ENCODE measurements at places on chromosomes 16 and 17. TPM values are rescaled to one million over a fixed set of nuclear protein-coding genes. Genes with fewer than 3 reads are reported as not detected.

DNA sequence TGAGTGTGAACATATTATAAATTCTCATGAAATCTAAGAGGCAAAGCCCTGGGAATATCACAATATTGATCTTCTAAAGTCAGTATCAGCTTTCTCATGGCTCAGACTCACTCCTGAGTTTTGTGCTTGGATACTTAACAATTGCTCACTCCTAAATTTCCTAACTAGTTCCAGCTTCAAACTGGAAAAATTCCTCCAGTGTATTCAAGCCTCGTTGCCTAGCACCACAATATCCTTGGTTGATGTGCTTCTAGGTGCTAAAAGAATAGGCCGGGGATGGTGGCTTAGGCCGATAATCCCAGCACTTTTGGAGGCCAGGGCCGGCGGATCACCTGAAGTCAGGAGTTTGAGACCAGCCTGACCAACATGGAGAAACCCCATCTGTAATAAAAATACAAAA lies 62.5 kb downstream of the XYLT1 start:
- DNase-seq: no peak

- DNase-seq: no peak
Measured at GRCh38 chr17:34930283-34930682, 31.0 kb downstream of the CCT6B start.

DNA sequence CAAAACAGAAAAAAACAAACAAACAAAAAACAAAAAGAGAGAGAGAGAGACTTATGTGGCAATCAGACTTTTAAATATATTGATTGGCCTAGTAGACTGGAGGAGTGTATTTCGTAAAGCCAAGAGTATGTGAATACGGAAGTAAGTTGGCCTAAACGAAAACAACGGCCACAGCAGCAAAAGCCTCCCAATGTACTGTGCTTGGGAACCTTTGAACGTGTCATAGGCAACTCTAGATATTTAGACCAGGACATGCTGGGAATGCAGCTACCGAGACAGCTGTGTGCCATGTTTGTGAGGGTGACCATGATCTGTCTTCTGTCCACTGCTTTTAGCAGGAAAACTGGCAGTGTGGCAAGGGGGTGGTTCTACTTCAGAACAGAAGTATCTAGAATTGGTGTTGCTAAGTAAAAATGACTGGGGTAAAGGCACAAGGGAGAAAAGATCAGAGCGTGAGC lies 7.4 kb downstream of the MAF start:
- DNase-seq: no peak

DNA sequence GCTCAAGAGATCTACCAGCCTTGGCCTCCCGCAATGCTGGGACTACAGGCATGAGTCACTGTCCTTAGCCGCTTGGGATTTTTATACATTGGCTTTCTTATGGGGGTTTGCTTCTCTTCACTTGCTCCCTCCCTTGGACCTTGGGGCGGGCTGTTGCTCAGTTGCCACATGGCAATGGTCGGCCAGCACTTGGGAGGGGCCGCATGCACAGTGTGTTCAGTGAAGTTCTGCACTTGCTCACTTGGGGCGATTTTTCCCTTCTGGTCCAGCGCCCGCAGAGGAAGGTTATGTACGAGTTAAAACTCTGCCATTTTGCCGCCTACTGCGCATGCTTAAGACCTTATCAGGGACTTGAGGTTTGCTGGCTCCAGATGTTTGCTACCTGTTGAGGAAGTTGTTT lies 1367.6 kb upstream of the CDH8 start:
- no peak for DNase-seq

- no peak for DNase-seq
Measured at GRCh38 chr17:11558681-11559234, 39.5 kb upstream of the DNAH9 start.

DNA sequence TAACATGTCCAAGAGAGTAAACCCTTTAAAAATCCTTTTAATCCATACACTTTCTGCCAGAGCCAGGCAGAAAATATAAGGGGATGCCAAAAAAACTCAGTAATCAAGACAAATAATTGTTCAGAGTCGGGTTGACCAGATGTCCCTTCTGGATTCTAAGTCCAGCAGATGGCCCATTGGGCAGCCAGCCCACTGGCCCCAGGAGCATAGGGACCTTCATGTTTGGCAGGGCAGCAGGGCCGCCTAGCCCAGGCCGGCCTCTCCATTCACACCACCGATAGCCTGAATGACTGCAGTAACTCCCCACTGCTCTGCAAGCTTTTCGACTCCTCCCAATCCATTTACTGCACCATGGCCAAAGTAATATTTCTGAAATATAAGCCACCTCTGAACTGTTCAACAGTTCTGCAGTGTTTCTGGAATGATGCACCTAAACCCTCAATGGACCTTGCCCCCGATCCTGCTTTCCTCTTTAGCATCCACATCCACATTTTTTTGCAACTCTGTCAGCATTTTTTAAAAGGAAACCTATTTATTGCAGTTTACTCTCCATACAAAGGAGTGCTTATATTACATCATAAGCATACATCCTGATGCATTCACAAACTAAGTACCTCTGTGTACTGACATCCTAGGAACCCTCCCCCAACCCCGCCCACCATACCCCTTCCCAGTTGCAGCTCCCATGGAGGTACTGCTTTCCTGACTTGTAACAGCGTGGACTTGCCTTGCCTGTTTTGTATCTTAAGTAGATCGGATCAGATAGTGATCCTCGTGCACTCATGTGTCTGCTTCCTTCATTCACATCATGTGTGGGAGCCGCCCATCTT lies 46.4 kb downstream of the LDHD start:
- DNase-seq: no peak

DNA sequence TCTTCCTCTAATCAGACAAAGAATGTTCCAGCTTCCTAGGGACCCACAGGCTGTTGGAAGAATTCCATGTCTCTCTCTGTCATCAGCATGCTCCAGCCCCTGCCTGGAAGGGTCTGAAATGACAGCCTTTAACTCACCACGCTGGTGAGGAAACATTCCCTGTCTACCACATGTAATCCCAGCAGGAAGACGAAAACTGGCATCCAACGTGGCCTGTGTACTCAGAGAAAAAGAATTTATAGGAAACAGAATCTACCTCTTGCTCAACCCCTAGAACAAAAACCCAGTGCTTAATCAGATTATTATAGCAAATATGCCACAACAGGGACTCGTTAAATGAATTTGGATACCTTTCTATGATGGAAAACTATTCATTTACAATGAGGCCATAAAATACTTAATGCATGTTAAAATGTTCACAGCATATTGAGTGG lies 147.3 kb upstream of the FOXF1 start:
- DNase-seq: no peak

DNA sequence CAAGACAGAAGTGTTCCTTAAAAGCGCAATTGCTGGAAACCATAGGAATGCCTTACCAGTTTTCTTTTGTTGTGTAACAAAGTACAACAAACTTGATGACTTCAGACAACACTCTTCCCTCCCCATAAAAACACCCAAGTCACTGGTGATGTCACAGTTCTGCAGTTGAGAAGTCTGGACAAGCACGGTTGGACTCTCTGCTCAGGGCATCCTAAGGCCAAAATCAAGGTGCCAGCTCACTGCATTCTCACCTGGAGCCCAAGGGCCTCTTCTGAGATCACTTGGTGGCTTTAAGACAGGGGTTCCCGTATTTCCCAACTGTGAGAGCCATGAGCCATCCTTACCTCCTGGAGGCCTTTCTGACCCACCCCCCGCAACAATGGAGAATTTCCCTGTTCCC lies 45.6 kb upstream of the MEAK7 start:
- no peak for DNase-seq

TP53TG3E gene
- not detected for total RNA-seq

LLGL2 gene
- 5.4 TPM for total RNA-seq

MMP28 gene
- 3.6 TPM for total RNA-seq

FA2H gene
- total RNA-seq: not detected

CORO6 gene
- total RNA-seq: 7.8 TPM

ABCC11 gene
- not detected for total RNA-seq

TRPV2 gene
- total RNA-seq: 6.7 TPM

ABCA9 gene
- 2.0 TPM for total RNA-seq
